ENCODE measurements at places on chromosomes 7 and 10. TPM values are rescaled to one million over a fixed set of nuclear protein-coding genes. Genes with fewer than 3 reads are reported as not detected.

The BAIAP2L1 gene
- 0.16 TPM for total RNA-seq

The CRHR2 gene
- 1.1 TPM for total RNA-seq

The FAM20C gene
- total RNA-seq: 18.1 TPM

The TMEM178B gene
- total RNA-seq: 50.7 TPM

The PTEN gene
- 266 TPM for total RNA-seq

The CNNM1 gene
- total RNA-seq: 3.1 TPM

The HMX2 gene
- not detected for total RNA-seq

The IGFBP3 gene
- 4.2 TPM for total RNA-seq

The NUTM2D gene
- 3.9 TPM for total RNA-seq

The STARD3NL gene
- total RNA-seq: 93.4 TPM

The COL28A1 gene
- total RNA-seq: 0.62 TPM

The PAX2 gene
- not detected for total RNA-seq

The SLC18A3 gene
- total RNA-seq: not detected

The SORCS3 gene
- 23.7 TPM for total RNA-seq

The RASA4B gene
- total RNA-seq: 12.8 TPM

The C10orf90 gene
- 0.16 TPM for total RNA-seq

The COL17A1 gene
- not detected for total RNA-seq

The CYP17A1 gene
- total RNA-seq: not detected

The IL15RA gene
- total RNA-seq: not detected

The PLXDC2 gene
- 12.5 TPM for total RNA-seq

The GPR15LG gene
- total RNA-seq: not detected

The DTX2 gene
- total RNA-seq: 5.9 TPM

The TRPV5 gene
- total RNA-seq: 0.31 TPM

The FRAT1 gene
- 5.6 TPM for total RNA-seq

The C7orf57 gene
- total RNA-seq: 0.78 TPM

The ZNHIT1 gene
- total RNA-seq: 35.7 TPM

The TMEM213 gene
- total RNA-seq: not detected

The BPGM gene
- total RNA-seq: 30.3 TPM

The FXYD4 gene
- total RNA-seq: not detected

The HTR7 gene
- total RNA-seq: 8.0 TPM

The PRPS1L1 gene
- not detected for total RNA-seq

The ADCYAP1R1 gene
- 53.0 TPM for total RNA-seq

The TDRD1 gene
- under 0.01 TPM for total RNA-seq

The OR9A2 gene
- 1.1 TPM for total RNA-seq

The MET gene
- 65.5 TPM for total RNA-seq

The PNLIP gene
- not detected for total RNA-seq

The MCU gene
- 41.0 TPM for total RNA-seq

The SLC13A1 gene
- not detected for total RNA-seq

The CYP3A4 gene
- not detected for total RNA-seq

The DGKI gene
- total RNA-seq: 202 TPM

The AGR3 gene
- total RNA-seq: not detected

Measured in occipital lobe (tissue), 3 donors.